Activated CD8-positive, alpha-beta T cell treated with anti-CD3 and anti-CD28 coated beads for 36 hours (primary cell): ENCODE measurements at places on chromosomes 1 and 21.
A peak's percentile ranks its signal among the peaks of the same experiment; 100 is the strongest.

- no peak for DNase-seq
- H3K27me3 ChIP-seq, result peaks cover 4% of the 10 kb centered on the region
- no peak overlapping the region for H3K4me3 ChIP-seq
- H3K27ac ChIP-seq, result no peak overlapping the region
- peaks cover 14% of the 10 kb centered on the region for H3K4me1 ChIP-seq
These were observed 140.2 kb upstream of the RUNX1 start for GRCh38 chr21:35189077-35189863.

- DNase-seq, result no peak
- H3K4me1 ChIP-seq, result no peaks in the 10 kb centered on the region
- no peak overlapping the region for H3K27ac ChIP-seq
- H3K27me3 ChIP-seq, result peaks cover 3% of the 10 kb centered on the region
- no peaks in the 10 kb centered on the region for H3K36me3 ChIP-seq
These were observed 112.5 kb upstream of the F3 start for GRCh38 chr1:94654031-94654430.

DNA sequence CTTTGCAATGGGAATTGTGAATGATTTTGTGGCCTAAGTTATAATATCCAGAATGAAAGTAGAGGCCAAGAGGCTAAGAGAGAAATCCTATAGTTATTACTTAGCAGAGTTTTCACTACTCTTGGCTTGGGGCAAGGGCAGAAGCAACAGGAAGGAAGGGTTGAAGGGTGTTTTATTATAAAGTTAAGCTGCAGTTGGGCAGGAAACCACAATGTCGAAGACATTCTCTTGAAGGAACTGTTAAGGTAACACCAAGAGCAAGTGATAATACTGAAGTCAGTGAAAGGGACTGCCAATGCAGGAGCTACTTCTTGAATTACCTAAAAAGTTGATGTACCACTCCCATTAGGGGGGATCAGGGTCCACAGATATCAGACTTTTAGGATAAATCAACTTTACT is 8.3 kb downstream of the XCL2 start:
- H3K27me3 ChIP-seq, result no peaks in the 10 kb centered on the region
- peak overlapping the region; percentile 50 for H3K4me3 ChIP-seq
- peaks cover 20% of the 10 kb centered on the region for H3K36me3 ChIP-seq
- H3K27ac ChIP-seq, result peak overlapping the region; percentile 86
- H3K4me1 ChIP-seq, result peaks cover 73% of the 10 kb centered on the region

DNA sequence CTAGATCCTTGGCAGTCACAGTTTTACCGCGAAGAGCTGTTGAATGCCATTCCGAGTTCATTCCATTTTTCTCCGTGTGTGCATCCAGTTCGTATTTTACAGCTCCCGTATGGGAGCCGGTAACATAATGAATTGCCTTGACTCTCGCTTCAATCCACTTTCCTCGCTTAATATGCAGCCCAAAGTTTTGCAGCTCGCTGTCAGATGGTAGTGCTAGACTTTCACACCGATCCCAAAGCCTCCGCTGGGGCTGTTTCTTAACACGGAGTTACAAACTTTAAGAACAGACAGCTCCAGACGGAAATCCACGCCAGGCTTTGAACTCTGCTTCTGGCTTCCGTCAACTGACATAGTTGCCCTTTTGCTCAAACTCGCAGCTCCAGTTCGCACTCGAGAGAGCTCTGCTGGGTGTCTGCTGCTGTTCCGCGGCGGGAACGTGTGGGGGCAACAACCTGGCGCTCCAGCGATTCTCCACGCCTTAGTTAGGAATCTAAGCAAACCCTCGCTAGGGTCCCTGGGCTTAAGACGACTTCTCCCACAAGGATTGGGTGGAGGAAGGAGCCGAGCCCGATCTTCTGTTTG is 3.5 kb upstream of the ARID1A start:
- DNase-seq, result peak; percentile 90
- H3K4me1 ChIP-seq, result peaks cover 22% of the 10 kb centered on the region
- peak overlapping the region; percentile 87 for H3K4me3 ChIP-seq
- H3K36me3 ChIP-seq, result no peaks in the 10 kb centered on the region
- H3K27ac ChIP-seq, result peak overlapping the region; percentile 98

- H3K4me1 ChIP-seq, result peaks cover 6% of the 10 kb centered on the region
- no peaks in the 10 kb centered on the region for H3K36me3 ChIP-seq
- peak; percentile 63 for DNase-seq
- H3K4me3 ChIP-seq, result no peak overlapping the region
These were observed 207.9 kb upstream of the C1orf87 start for GRCh38 chr1:60281360-60281932.

DNA sequence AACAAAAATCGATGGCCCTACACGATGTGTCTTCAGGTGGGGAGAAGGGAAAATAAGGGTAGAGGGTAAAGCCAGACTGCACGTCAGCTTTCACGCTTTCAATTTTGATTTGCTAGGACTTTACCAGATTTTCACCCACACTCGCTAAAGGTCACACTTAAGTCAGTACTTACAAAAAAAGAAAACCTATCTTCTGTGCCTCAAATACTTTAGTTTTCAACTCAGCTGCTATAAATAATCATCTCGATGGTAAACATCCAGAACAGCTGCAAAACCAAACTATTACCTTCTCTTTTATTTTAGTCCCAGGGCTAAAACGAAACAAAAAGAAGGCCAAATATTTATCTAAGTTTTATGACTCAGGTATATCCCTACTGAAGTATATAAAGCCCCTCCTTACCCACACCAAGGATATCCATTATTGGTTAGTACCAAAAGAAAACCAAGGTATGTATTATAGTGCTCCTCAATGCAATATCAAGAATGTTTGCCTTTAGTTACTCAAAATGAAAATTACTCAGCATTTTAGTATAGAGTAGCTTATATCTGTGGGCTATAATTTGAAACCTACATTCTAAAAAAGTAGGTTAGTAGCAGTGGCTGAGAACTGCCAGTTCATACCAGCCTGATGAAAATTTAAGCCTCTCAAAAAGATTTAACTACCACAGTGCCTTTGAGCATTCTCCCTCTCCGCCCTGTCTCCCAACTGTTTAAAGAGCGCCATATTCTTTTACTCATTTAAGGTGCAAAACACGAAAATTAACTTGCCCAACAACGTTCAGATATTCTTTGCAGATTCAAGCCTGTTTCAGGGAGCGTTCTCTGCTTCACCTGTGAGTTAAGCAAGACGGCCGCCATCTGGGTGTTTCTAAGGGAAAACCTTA is 1.5 kb downstream of the CSDE1 start:
- peak overlapping the region; percentile 100 for H3K27ac ChIP-seq
- DNase-seq, result peak; percentile 33
- peaks cover 35% of the 10 kb centered on the region for H3K36me3 ChIP-seq
- H3K27me3 ChIP-seq, result no peaks in the 10 kb centered on the region
- peaks cover 59% of the 10 kb centered on the region for H3K4me1 ChIP-seq

DNA sequence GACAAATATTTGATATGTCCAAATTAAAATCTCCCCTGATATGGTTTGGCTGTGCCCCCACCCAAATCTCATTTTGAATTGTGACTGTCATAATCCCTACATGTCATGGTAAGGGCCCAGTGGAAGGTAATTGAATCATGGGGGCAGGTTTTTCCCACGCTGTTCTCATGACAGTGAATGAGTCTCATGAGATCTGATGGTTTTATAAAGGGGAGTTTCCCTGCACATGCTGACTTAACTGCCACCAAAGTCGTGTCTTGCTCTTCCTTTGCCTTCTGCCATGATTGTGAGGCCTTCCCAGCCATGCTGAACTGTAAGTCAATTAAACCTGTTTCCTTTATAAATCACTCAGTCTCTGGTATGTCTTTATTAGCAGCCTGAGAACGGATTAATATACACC is 207.0 kb downstream of the BARHL2 start:
- H3K27ac ChIP-seq, result no peak overlapping the region
- no peaks in the 10 kb centered on the region for H3K4me1 ChIP-seq
- peaks cover 6% of the 10 kb centered on the region for H3K27me3 ChIP-seq
- no peak overlapping the region for H3K4me3 ChIP-seq
- DNase-seq, result no peak
- no peaks in the 10 kb centered on the region for H3K36me3 ChIP-seq

GRCh38 chr1:71778940-71779339 is 503.4 kb downstream of the NEGR1 start:
- H3K27me3 ChIP-seq, result no peaks in the 10 kb centered on the region
- no peak overlapping the region for H3K27ac ChIP-seq
- DNase-seq, result no peak
- H3K4me1 ChIP-seq, result peaks cover 4% of the 10 kb centered on the region
- H3K36me3 ChIP-seq, result no peaks in the 10 kb centered on the region

DNA sequence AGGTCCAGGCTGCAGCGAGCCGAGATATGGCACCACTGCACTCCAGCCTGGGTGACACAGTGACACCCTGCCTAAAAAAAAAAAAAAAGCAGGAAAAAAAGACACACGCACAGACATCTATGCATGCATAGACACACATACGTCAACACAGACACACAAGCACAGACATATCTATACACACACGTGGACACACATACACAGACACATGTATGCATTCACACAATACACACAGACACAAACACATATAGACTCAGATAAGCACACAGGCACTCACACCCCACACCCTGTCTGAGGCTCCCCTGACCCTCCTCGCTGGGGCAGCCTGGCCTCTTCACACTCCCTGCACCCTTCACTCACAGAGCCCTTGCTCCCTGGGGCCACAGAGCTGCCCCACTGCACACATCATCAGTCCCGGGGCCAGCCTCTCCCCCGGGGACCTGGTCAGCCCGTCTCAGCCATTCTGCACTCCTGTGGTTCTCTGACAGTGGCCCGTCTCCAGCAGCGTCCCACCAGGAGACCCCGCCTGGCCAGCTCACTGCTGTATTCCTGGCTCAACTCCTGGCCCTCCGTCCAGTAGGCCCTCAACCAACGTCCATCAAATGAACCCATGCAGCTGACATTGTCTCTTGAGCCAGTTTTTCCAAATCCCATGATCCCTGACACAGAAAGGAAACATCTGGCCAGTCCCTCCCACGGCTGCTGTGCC is 4.6 kb upstream of the PRKCZ start:
- H3K4me1 ChIP-seq, result peaks cover 22% of the 10 kb centered on the region
- no peak for DNase-seq
- H3K27me3 ChIP-seq, result peaks cover 6% of the 10 kb centered on the region
- H3K4me3 ChIP-seq, result peak overlapping the region; percentile 66
- H3K27ac ChIP-seq, result peak overlapping the region; percentile 22

GRCh38 chr1:156910309-156910782 is 10.1 kb upstream of the LRRC71 start:
- DNase-seq, result peak; percentile 76
- no peak overlapping the region for H3K27ac ChIP-seq
- H3K4me1 ChIP-seq, result peaks cover 3% of the 10 kb centered on the region
- H3K4me3 ChIP-seq, result no peak overlapping the region
- peaks cover 13% of the 10 kb centered on the region for H3K27me3 ChIP-seq

DNA sequence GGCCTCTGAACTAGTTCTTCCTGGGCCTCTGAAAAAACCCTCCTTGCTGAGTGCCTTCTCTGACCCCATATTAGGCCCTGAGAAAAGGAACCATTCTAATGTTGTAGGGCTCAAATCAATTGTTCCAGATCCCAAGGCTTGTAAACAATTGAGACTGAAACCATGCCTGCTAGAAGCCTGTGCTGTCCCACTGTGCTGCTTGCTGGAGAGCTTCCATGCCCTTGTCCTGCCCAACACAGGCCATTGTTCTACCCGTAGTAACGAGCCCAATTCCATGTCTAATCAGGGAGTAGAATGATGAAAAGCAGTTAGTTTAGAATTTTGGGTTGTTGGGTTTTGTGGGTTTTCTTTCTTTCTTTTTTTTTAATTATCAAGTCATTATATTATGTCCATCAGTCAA is 47.4 kb downstream of the ZNF281 start:
- no peak for DNase-seq
- no peaks in the 10 kb centered on the region for H3K27me3 ChIP-seq
- H3K27ac ChIP-seq, result no peak overlapping the region
- no peaks in the 10 kb centered on the region for H3K4me1 ChIP-seq

DNA sequence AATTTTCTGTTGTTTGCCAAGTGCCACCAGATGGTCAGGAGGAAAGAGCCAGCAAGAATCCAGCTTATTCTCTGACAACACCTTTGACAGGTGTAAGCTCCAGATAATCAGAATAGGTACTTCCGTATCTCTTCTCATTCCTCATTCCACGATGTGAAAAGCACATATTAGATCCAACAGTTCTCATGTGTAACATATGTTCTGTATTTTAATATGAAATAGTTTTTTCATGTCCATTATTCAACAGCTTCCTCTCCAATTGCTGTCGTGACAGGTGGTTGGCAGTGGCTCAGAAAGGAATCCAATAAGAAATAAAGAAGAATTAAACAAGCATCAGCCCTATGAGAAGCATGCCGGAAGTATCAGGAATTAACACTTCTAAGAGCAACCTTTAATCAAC is 1624.7 kb downstream of the MRPL39 start:
- no peaks in the 10 kb centered on the region for H3K4me1 ChIP-seq
- H3K4me3 ChIP-seq, result no peak overlapping the region
- no peak overlapping the region for H3K27ac ChIP-seq
- H3K36me3 ChIP-seq, result no peaks in the 10 kb centered on the region
- peaks cover 2% of the 10 kb centered on the region for H3K27me3 ChIP-seq

- H3K27ac ChIP-seq, result no peak overlapping the region
- DNase-seq, result no peak
- peaks cover 19% of the 10 kb centered on the region for H3K4me1 ChIP-seq
These were observed 2.2 kb downstream of the RALGPS2 start for GRCh38 chr1:178727014-178727895.

DNA sequence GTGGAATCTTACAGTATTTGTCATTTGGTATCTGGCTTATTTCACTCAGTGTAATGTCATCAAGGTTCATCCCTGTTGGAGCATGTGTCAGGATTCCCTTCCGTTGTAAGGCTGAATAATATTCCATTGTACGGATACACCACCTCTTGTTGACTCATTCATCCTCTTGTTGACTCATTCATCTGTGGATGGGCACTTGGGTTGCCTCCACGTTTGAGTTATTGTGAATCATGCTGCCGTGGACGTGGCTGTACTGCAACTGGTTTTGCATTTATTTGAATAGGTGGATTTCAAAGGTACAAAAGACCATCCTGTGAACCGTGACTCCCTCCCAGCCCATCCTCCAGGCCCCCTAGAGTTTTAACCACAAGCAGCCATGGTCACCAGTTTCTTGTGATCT is 11.9 kb upstream of the TCP10L start:
- H3K4me1 ChIP-seq, result peaks cover 7% of the 10 kb centered on the region
- H3K4me3 ChIP-seq, result no peak overlapping the region
- H3K27me3 ChIP-seq, result no peaks in the 10 kb centered on the region
- no peak overlapping the region for H3K27ac ChIP-seq
- DNase-seq, result no peak
- H3K36me3 ChIP-seq, result peaks cover 7% of the 10 kb centered on the region

- no peak overlapping the region for H3K27ac ChIP-seq
- no peak for DNase-seq
- peaks cover 12% of the 10 kb centered on the region for H3K27me3 ChIP-seq
- H3K36me3 ChIP-seq, result no peaks in the 10 kb centered on the region
- no peaks in the 10 kb centered on the region for H3K4me1 ChIP-seq
These were observed 7.1 kb upstream of the MROH9 start for GRCh38 chr1:170927955-170928840.

GRCh38 chr1:204278251-204278650 is 64.5 kb upstream of the GOLT1A start:
- no peaks in the 10 kb centered on the region for H3K27me3 ChIP-seq

DNA sequence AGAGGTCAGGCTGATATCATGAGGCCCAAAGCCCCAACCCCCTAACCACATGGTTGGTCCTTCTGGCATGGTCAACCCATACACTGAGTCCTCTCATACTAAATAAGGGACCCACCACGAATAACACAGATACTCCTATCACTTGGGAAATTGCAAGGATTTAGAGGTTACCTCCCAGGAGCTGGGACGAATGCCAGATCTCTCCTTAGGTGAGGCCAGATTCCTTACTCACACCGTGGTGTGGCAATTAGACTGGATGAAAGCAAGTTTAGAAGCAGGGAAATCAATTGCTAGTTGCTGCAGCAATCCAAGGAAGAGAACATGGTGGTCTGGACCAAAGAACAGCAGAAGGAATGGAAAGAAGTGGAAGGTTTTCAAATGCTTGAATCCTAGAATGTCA is 60.1 kb downstream of the IER5 start:
- DNase-seq, result no peak
- no peaks in the 10 kb centered on the region for H3K36me3 ChIP-seq
- peak overlapping the region; percentile 90 for H3K27ac ChIP-seq
- H3K4me3 ChIP-seq, result no peak overlapping the region
- H3K4me1 ChIP-seq, result peaks cover 44% of the 10 kb centered on the region
